ENCODE measurements at places on chromosomes 7 and 10.

DNA sequence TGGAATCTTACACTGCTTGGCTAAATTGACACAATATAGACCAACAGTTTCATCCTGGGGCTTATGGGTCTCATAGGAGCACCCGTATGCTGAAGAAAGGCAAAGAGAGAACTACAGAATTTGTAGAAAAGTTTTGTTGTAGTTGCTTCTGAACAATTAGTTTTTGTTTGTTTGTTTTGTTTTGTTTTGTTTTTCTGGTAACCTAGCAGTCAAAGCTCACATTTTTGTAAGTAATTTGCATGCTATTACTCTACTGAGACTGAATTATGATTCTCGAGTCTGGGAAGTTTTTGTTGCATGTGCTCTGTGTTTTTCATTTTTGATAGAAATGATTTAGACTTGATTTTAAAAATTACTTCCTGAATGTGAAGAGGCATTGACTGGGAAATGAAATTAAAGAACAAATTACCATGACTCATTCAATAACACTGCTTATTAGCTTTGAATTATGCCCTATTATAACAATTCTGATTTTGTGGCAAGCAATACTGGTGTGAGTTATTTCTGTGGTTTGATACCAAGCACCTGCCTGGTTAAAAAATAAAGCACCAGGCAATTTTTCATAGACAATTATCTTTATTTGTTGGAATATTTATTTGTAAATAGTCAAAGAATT lies 438 bp downstream of the LSMEM1 start:
- no peak for DNase-seq

DNA sequence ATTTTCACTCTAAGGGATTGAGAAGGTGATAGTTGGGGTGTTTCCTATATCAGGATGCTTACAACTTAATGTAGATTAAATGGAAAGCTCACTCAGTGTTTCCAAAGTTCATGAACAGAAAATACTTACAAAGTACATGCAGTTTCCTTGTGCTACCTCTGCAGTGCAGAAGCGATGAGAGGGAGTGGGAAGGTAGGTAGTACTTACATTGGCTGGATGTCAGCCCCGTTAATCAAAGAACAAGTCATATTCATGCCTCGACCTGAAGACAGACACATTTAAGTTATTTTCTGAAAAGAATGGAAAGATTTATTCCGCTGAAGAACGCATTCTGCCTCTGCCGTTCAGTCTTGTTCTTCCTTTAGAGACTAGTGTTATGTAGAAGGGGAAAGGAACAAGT lies 93.1 kb downstream of the ZMYND11 start:
- DNase-seq: no peak

- no peak for DNase-seq
Observed at GRCh38 chr10:111954386-111954785, 229.2 kb downstream of the GPAM start.

- DNase-seq: no peak
Observed at GRCh38 chr7:36809086-36809485, 84.8 kb upstream of the AOAH start.

- no peak for DNase-seq
Observed at GRCh38 chr10:46028584-46029460, 1.6 kb downstream of the NCOA4 start.

GRCh38 chr10:77268721-77269120 lies 368.9 kb downstream of the KCNMA1 start:
- DNase-seq: no peak

- no peak for DNase-seq
Observed at GRCh38 chr7:89563597-89563996, 590.7 kb upstream of the STEAP1 start.

- no peak for DNase-seq
Observed at GRCh38 chr7:129757991-129758390, 146.5 kb downstream of the NRF1 start.

DNA sequence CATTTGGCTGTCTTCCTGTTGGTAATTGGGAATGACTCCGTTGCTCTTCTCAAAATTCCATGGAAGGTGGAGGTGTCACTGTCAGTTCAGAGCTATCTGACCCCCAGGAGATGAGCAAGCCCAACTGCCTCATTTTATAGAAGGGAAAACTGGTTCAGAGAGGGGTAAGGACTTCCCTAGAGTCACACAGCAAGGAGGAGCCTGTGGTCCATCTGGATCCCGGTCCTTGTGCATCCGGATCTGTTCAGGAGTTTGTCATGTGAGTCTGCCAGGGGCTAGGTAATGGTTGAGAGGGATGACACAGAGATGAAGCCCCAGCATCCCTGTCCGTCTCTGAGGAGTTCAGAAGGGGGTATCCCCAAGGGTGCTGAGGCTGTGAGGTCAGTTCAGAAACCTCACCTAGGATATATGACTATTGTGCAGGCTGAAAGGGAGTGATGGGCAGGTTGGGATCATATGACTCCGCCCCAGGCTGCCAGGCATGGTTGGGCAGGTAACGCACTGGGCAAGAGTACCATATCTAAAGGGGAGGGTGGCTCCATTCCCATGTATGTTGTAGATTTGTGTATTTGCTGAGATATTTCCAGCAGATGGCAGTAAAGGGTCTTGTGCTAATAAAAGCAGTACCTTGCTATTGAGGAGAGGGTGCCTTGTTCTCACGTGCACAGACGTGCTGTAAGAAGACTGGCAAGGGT lies 16.0 kb upstream of the SLC29A3 start:
- DNase-seq: no peak

GRCh38 chr10:1829712-1830111 lies 92.4 kb upstream of the ADARB2 start:
- DNase-seq: no peak

DNA sequence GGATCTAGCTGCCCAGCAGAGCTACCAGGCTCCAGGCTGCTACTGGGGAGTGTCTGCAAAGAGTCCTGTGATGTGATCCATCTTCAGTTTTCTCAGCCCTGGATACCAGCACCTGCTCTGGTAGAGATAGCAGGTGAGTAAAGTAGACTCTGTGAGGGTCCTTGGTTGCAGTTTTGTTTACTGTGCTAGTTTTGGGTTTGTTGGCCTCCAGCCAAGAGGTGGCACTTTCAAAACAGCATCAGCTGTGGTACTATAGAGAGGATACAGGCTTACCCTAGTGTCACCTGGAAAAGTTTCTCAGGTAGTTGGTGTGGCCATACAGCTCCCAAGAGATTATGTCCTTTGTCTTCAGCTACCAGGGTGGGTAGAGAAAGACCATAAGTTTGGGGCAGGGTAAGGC lies 56.3 kb downstream of the MTERF1 start:
- DNase-seq: no peak

- DNase-seq: no peak
Observed at GRCh38 chr7:18165166-18165565, 137.5 kb upstream of the PRPS1L1 start.

GRCh38 chr7:66617295-66617694 lies 11.4 kb upstream of the KCTD7 start:
- DNase-seq: no peak

- DNase-seq: no peak
Observed at GRCh38 chr7:116601426-116601825, 70.6 kb upstream of the MET start.

DNA sequence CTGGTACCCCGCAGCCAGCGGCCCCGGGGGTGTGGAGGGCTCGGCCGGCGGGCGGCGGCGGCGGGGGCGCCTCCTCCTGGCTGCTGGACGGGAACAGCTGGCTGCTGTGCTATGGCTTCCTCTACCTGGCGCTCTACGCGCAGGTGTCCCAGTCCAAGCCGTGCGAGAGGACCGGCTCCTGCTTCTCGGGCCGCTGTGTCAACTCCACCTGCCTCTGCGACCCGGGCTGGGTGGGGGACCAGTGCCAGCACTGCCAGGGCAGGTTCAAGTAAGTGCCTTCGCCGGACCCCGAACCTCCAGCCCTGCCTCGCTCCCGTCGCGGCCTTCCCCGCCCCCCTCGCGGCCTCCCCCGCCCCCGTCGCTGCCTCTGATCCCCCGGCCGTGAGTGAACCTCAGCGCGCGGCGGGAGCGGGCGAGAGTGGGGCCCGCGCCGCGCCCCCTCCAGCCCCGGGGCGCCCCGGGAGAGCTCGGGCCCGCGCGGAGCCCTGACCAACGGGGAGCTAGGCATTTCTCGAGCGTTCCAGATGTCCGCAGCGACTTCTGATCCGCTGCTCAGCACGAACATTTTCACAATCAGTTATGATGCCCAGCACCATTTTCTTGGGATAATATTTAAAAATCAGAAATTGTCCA lies 727 bp downstream of the ATRNL1 start:
- no peak for DNase-seq

DNA sequence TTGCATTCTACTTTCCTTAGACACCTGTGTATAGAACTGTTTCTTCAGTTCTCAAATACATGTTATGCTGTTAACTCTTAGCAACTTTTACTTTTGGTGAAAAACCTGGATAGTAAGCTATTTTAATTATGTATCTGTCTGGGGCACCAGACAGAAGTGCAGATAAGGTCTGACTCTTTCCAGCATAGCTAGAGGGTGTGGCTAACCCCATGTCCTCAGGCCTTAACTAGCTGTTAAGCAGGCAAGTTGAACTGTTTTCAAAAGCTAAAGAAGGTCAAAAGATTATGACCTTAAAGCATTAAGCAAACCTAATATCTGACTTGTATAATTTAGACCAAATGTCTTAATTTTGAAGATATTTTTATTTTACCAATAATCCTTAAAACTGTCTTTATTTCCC lies 45.1 kb upstream of the INHBA start:
- DNase-seq: no peak

DNA sequence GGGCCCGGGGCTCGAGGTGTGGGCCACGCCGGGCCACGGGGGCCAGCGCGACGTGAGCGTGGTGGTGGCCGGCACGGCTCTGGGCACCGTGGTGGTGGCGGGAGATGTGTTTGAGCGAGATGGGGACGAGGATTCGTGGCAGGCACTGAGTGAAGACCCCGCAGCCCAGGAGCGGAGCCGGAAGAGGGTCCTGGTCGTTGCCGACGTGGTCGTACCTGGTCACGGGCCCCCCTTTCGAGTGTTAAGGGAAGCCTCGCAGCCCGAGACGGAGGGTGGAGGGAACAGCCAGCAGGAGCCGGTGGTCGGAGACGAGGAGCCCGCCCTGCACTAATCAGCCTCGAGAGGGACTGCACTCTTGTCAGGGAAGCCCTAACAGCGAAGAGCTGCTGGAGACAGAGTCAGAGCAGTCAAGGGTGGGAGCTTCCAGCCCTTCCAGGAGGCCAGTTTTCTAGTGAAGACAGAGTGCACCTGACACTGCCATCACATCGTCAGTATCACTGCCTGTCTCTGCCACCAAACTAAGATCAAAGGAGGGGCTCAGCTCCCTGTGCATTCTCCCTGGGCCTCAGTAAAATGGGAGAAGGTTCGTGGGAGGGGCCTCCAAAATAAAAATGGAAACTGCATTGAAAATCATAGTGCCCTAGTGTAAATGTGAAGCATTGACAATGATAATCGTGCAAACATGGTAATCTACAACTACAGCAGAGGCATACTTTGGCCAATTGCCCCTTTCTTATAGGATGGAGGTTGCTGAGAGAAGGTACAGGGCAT lies 1.3 kb downstream of the MBLAC1 start:
- no peak for DNase-seq

- no peak for DNase-seq
Observed at GRCh38 chr10:1255118-1255517, 198.9 kb downstream of the WDR37 start.

DNA sequence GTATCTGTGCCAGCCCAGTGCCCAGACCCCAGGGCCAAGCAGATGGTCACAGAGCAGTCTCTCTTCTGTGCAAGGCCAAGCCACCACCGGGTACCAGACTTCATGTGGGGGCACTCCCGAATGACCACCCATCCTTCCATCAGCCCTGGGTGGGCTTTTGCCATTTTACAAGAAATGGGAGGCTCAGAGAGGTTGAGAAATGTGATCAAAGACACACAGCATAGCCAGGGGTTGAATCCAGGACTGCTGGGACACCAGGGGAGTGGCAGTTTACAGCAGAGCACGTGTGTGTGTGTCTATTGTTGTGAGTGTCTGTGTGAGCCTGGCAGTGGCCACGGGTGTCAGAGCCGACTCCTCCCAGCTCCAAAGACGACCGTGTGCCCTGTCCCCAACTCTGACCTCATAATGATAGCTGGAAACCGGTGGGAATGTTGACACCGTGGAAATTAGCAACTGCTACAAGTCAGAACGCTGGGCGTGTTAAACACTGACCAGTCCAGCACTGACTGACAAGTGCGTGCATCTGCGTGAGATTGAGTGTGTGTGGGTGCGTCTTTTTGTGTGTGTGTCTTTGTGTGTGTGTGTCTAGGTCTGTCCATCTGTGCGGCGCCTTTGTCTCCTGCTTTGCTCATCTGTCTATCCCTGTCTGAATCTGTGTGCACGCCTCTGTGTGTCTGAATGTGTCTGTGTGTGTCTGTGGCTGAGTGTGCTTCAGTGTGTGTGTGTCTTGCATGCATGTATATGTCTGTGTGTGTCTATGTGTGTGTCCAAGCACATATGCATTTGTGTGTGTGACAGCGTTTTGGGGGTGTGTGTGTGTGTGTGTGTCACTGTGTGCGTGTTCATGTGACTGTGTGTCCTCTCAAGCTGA lies 17.2 kb upstream of the SLC29A4 start:
- DNase-seq: no peak

DNA sequence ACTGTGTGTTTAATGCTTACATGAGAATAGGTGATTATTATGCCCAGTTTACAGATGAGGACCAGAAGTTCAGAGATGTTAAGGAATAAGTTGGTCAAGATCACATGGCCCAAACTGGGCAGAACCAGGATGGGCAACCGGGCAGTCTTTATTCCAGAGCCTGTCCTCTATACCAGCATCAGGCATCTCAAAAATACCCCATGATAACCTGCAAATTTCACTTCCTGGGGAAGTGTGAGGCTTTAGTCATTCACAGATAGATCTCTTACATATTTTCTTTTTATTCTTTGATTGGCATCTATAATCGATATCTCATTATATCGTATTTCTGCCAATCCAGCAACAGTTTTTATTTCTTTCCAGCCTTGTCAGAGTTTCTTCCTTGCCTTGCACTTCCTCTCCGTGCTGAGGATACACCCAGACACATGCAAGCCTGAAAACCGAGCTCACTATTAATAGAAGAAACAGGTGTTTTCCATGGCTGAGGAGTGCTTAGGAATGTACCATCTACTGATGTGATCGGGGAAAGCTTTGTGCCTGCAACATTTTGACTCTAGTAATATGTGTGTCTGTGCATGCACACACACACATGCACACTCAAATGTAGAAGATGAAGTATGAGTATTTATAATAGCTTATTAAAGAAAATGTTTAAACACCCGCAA lies 82.4 kb downstream of the CREM start:
- no peak for DNase-seq

Measured in stimulated activated CD4-positive, alpha-beta T cell treated with anti-CD3 and anti-CD28 coated beads, TNF-alpha, amount 100 ng/mL, for 4 hours (primary cell).